Spinal cord (tissue), 10 donors: ENCODE measurements at places on chromosomes 11 and 22. TPM values are rescaled to one million over a fixed set of nuclear protein-coding genes. Genes with fewer than 3 reads are reported as not detected.

DNA sequence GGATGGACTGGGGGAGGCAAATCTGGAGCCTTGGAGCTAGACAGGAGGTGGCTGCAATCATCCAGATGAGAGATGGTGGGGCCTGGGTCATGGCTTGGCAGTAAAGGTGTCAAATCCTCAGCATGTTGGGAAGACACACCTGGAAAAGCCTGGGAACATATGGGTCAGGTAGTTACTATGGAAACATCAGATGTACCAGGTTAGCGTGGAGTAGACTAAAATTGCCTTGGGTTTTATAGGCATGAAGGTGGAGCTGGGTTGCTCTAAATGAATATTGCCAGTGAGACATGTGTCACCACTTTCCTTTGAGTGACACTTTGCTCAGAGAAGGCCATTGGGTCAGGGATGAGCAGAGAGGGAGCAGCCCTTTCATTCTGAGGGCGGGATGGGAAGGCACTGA, 473.7 kb downstream of the TBC1D22A start:
- H3K27me3 ChIP-seq: peaks cover 2% of the 10 kb centered on the region
- no peak overlapping the region for H3K4me3 ChIP-seq
- H3K27ac ChIP-seq: no peak overlapping the region
- H3K36me3 ChIP-seq: no peaks in the 10 kb centered on the region
- peaks cover 12% of the 10 kb centered on the region for H3K4me1 ChIP-seq

DNA sequence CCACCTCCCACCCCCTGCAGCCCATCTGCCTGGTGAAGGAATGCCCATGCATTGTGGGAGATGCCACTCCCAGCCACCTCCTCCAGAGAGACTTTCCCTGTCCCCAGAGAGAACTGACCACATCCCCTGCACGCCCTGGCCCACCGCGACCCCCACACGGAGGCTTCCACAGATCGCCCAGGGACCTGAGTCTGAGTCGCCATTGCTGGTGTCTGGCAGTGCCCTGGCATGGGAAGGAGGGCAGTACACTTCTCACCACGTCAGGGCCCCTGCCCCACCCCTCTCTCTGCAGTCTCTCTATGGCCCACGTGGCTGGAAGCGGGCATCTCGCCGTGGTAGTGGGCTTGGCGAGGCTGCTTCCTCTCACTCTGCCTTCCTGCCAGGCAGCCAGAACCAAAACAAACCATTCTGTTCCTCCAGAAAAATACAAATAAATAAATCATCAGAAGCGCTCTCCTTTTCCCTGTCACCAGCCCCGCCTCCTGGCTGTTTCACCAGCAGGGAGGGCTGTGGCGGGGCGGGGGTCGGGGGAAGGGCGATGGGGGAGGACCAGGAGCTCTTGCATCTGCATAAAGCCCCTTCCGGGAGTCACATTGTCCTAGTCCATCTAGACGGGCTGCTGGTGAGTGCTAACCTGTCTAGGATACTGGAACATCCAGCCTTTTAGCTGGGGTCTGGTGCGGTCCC, 20.9 kb downstream of the SHISAL1 start:
- no peak overlapping the region for H3K27ac ChIP-seq
- no peaks in the 10 kb centered on the region for H3K27me3 ChIP-seq
- H3K36me3 ChIP-seq: peaks cover 21% of the 10 kb centered on the region
- no peak for DNase-seq
- peaks cover 27% of the 10 kb centered on the region for H3K4me1 ChIP-seq
- no peak overlapping the region for H3K4me3 ChIP-seq

- no peak overlapping the region for H3K4me3 ChIP-seq
- H3K27ac ChIP-seq: no peak overlapping the region
- no peaks in the 10 kb centered on the region for H3K27me3 ChIP-seq
- peaks cover 5% of the 10 kb centered on the region for H3K36me3 ChIP-seq
- H3K4me1 ChIP-seq: peaks cover 3% of the 10 kb centered on the region
- DNase-seq: no peak
These were observed 6.0 kb downstream of the P2RX6 start for GRCh38 chr22:21020802-21021429.

The DEUP1 gene
- total RNA-seq: 0.66 TPM

The SLC22A8 gene
- total RNA-seq: 13.3 TPM
